Sigmoid colon (tissue), 7 donors: ENCODE measurements at places on chromosomes 12 and 14. TPM values are rescaled to one million over a fixed set of nuclear protein-coding genes. Genes with fewer than 3 reads are reported as not detected.

The DPY19L2 gene
- 28.8 TPM for total RNA-seq

The CD27 gene
- total RNA-seq = not detected

The LMNTD1 gene
- total RNA-seq = not detected

The PAH gene
- 0.55 TPM for total RNA-seq

The TAMALIN gene
- 10.8 TPM for total RNA-seq

The EVL gene
- total RNA-seq = 27.5 TPM

The CISTR gene
- total RNA-seq = not detected

The CIROP gene
- not detected for total RNA-seq

The LMO3 gene
- 384 TPM for total RNA-seq

The IFNG-AS1 gene
- not detected for total RNA-seq

The COQ10A gene
- 25.0 TPM for total RNA-seq

The GDF3 gene
- not detected for total RNA-seq

The PTCSC3 gene
- total RNA-seq = not detected

The PITPNM2 gene
- total RNA-seq = 19.5 TPM

The ANKRD33 gene
- total RNA-seq = not detected

The AQP2 gene
- total RNA-seq = not detected

The PTPN6 gene
- 13.6 TPM for total RNA-seq

The HOXC11 gene
- not detected for total RNA-seq

The KRT75 gene
- total RNA-seq = not detected

The TMEM233 gene
- total RNA-seq = not detected

The KRT8 gene
- 20.6 TPM for total RNA-seq

The RNASE7 gene
- not detected for total RNA-seq

The MDM2 gene
- 50.7 TPM for total RNA-seq

The BRI3BP gene
- total RNA-seq = 1.4 TPM

The SSPN gene
- 41.3 TPM for total RNA-seq

The TCP11L2 gene
- total RNA-seq = 49.2 TPM

The TPPP2 gene
- not detected for total RNA-seq

The TSPAN8 gene
- total RNA-seq = 3.1 TPM

The HCAR2 gene
- not detected for total RNA-seq

The MYRFL gene
- total RNA-seq = not detected

The DHRS2 gene
- not detected for total RNA-seq

The ARG2 gene
- total RNA-seq = 1.6 TPM

The DNAJC22 gene
- 0.28 TPM for total RNA-seq

The SIX6 gene
- not detected for total RNA-seq

The CD69 gene
- total RNA-seq = 4.2 TPM

The NABP2 gene
- 33.1 TPM for total RNA-seq

The PUS1 gene
- total RNA-seq = 15.6 TPM

The CHGA gene
- total RNA-seq = 5.0 TPM

The KRT6C gene
- total RNA-seq = not detected

The TAS2R10 gene
- 0.33 TPM for total RNA-seq

The MIP gene
- total RNA-seq = not detected

The CFAP251 gene
- total RNA-seq = 1.3 TPM

The PRH1 gene
- total RNA-seq = 21.2 TPM

The IL22 gene
- total RNA-seq = not detected

The RDH16 gene
- total RNA-seq = 0.27 TPM

The GLT8D2 gene
- 12.5 TPM for total RNA-seq

The RILPL1 gene
- total RNA-seq = 18.8 TPM

The CD4 gene
- 11.1 TPM for total RNA-seq

The GSG1 gene
- not detected for total RNA-seq

The FAM234B gene
- total RNA-seq = 4.6 TPM

The PRB2 gene
- not detected for total RNA-seq

The FAM90A1 gene
- not detected for total RNA-seq

The COX8C gene
- total RNA-seq = not detected

The HPD gene
- total RNA-seq = 0.27 TPM

The ARMH4 gene
- total RNA-seq = 2.3 TPM

The TRIM9 gene
- 21.0 TPM for total RNA-seq
